Activated CD4-positive, alpha-beta T cell treated with anti-CD3 and anti-CD28 coated beads for 48 hours (primary cell): ENCODE measurements at places on chromosomes 16 and 17.

GRCh38 chr16:86082418-86083030, 183.6 kb downstream of the IRF8 start:
- no peak for DNase-seq

DNA sequence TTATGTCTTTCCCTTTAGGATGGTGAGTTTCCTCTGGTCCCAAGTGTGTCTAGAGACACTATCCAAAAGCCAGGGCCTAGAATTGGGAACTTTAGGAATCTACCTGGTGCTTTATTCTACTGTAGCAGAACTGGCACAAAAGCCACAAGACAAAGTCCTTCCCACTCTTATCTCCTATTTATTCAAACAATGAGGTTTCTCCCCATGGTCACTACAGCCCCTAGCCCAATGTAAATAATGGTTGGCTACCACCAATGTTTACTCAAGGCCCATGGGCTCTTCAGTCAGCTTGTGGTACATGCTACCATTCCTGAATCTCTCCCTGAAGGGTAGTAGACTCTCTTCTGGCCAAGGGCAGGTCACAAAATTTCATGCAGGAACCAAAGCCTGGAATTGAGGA, 789.4 kb upstream of the KIF2B start:
- DNase-seq: no peak

DNA sequence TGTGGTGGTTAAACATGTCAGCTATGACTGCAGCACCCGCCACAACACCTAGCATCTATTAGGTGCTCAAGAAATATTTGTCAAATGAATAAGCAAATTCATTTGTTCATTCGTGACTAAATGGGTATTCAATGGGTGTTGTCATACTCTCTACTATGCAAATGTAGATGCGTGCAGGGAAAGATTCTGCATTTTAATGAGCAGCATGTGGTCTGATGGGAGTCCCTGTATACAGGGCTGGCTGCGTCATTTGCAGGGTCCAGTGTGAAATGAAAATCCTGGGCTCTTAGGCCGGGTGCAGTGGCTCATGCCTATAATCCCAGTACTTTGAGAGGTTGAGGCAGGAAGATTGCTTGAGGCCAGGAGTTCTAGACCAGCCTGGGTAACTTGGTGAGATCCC, 97.5 kb downstream of the CACNG3 start:
- DNase-seq: no peak

GRCh38 chr17:14341866-14342265, 41.0 kb downstream of the HS3ST3B1 start:
- DNase-seq: no peak

GRCh38 chr17:76869496-76870376, 1.5 kb downstream of the MGAT5B start:
- no peak for DNase-seq

GRCh38 chr16:27706866-27707685, 157.1 kb downstream of the KATNIP start:
- no peak for DNase-seq
